ENCODE measurements at places on chromosomes 16 and 17.

DNA sequence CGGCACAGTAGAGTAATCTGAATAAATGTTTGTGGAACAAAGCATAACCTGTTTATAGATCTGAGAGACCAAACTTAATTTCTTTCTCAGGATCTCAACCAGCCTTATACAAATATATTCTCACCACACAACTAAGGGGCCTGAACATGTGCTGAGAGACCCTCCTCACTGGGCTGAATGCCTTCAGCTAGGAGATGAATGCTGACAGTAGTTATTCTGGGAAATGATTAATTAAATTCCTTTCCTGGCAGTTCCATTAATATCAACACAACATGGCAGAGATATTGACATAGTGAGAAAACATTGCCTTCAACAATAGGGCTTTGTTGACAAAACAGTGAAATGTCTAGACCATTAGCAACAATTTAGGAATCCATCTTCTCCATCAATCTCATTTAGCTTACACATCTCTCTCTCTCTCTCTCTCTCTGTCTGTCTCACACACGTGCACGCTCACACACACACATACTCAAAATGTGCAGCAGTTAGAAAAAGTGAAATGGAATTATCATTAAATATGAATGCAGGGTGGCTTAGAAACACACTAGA lies 780.8 kb upstream of the CDH8 start:
- no peak for DNase-seq

DNA sequence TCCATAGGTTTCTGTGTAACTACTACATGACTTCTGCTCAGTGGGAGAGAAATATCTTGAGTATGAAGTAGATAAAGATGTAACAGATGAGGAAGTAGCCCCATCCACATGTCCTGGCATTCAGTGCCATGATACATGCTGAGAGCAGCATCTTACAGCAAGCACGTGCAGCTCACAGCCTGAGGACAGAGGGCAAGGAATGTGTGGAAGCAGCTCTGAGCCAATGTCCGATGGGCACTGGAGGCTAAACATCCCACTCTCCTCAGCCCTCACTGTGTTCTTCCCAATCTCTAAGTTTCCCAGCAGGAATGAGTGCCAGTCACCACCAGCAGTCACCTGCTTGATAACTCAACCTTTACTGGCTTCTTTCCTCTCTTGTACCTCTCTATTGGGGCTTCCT lies 40.4 kb downstream of the CFDP1 start:
- no peak for DNase-seq

GRCh38 chr17:10295728-10296343 lies 77.0 kb downstream of the MYH13 start:
- DNase-seq: peak; percentile 60

DNA sequence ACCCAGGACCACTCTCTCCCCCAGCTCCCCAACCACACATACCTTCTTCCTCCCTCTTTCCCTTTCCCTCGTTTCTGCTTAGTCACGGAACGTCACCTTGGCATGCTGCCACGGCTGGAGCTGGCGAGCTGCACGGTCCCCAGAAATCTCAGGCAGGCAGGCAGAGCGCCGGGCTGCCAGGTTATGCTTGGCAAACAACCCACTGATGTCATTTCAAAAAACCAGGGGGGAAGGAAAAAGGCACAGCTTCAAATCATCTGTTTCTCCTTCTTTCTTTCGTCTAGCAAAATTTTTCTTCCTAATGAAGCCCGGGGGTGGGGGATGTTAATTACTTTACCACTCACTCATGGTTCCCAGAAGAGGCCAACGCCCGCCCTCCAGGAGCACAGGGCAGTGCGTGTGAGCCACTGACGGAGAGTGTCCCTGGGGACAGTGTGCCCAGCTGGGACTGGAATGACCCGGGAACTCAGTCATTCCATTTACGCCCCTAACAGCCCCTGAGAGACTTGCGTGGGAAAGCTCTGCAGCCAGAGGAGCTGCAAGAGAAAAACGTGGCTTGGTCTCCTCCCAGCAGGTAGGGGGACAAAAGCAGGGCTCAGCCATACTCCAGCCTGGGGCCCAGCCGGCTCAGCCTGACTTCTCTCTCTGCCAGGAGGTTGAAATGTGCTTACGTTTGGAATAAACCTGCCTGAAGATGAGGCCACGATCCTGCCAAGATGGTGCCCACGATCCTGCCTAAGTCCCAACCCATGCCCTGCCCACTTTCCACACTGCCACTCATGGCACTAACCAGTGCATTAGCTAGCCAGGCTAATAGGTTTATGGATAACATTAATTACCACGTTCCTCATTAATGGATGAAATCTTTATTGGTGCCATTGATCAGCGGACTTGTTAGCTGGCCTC lies 198.9 kb downstream of the ZFHX3 start:
- DNase-seq: peak; percentile 90

DNA sequence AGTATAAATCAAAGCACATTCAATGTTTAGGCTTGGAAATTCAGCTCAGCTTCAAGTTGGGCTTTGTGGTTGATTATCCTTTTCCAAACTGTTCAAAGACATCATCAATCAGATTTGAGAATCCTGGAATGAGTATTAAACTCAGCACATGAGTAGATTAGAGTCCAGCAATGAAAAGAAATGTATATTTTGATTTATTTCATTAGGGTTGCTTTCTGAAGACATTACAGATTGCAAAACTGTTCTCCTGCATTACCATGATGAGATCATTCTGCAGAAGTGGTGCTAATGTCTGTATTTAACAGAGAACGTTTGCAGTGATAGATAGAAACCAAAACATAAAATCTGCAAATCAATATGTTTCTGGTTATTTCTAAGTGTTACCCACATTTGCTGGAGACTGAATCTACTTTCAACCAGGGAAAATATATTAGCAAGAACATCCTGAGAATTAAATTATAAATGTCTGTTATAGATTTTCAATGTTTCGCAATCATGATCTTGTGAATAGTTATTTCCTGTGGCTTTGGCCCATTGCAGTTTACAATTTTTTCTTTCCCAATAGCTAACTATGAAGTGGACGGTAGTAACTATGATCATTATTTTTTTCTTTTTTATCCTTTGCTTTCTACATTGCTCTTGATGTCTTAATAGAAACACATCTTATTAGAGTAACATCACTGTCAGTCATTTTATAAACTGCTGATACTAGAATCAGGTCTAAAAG lies 1125.7 kb upstream of the GOT2 start:
- no peak for DNase-seq

DNA sequence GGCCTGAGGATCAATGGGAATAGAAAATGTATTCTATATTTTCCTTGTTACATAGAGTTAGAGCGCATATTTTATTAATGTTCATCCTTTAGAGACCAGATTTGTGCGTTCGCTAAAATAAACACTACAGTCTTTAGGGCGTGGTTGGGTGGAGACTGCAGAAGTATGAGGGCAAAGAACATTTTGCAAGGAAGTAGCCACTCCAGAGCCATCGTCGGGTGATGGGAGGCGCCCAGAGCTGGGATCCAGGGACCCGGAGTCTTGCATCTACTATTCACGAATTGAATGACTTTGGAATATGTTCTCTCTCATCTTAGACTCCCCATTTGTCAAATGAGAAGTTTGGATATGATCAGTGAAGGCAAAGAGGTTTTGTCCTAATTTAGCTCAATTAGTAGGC lies 154.2 kb upstream of the IRX6 start:
- DNase-seq: no peak

DNA sequence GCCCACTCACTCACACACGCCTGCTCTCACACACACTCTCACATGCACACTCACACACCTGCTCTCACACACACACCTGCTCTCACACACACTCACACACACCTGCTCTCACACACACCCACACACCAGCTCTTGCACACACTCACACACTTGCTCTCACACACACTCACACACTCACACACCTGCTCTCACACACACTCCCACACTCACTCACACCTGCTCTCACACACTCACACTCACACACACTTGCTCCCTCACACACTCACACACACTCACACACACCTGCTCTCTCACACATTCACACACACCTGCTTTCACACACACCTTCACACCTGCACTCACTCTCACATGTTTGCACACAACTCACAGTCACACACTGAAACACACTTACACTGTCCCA lies 4.0 kb downstream of the CD300H start:
- no peak for DNase-seq

- DNase-seq: no peak
Observed at GRCh38 chr16:7423434-7424044, 90.9 kb downstream of the RBFOX1 start.

DNA sequence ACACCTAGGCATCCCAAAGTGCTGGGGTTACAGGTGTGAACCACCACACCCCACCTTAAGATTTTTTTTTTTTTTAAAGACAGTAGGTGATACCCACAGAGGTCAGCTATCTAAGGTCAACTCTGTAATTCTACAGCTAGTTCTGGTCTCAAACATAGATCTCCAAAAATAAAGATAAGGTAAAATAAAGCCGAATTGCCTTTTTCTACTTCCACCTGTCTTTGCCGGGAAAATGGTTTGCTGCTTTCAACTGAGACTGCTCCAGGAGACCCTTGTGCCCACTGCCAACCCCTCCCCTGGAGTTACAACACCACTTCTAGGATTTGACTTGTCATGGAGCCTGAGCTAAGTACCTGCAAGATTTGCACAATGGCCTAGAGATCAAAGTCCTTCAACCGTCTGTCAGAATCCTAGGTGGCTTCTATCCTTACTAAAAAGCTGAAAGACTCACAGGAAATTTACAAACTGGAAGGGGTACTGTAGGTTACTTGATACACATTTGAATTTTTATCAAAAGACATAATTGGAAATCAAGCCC lies 4.7 kb upstream of the CNOT1 start:
- no peak for DNase-seq

DNA sequence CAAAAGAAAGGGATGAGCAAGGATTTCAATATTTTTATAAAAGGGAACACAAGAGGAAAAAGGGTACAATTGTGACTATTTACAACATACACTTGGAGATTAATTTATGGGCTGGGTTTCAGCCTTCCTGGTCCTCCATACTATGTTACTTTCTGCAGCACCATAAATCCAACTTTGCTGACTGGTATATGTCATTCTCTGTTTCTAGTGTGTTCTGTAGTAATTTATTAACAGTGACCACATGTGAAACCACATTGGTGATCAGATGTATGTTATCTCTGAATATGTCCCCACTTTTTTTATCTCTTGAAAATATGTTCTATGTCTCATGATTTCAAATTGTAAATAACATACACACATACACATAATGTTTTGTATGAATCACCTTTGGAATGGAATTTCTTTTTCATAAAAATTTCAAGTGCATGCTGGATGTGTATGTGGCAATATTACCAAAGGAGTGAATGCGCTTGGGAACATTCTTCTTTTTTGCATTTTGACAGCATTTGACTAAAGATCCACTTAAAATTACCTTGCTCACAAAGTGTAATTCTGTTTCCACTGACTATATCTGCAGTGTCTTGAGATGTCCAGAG lies 2.9 kb upstream of the LYRM9 start:
- DNase-seq: no peak

DNA sequence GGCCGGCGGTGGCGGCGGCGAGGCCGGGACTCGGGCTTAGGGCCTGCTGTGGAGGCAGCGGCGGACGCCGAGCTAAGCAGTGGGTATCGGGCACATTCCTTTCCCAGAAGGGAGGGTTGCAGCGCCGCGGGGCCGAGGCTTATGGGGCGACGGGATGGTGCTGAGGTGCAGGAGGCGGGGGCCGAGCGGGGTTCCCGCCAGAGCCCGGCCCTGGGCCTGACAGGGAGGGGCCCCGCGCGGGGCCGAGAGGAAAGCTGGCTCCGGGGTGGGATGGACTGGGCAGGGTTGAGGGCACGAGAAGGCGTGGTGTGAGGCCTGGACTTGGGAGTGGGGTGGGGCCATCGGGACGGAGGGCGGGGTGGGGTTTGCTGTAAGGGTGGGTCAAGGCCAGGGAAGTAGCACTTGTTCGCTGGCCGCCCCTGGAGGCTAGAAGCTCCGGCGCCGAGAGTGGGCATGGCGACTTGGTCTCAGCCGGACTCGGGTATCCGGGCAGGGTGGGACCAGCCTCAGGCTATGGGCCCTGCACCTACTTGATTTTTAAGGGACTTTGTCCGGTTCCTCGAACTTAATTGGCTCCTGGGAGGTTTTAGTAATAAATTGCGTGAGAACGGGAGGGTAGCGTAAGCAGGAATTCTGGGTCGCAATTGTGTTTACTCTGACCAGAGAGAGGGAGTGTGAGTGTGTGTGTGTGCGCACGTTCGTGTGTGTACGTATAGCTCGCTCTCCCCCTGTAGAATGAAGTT lies 396 bp downstream of the NFE2L1 start:
- peak; percentile 80 for DNase-seq

GRCh38 chr17:33650304-33650703 lies 357.2 kb upstream of the ASIC2 start:
- no peak for DNase-seq

DNA sequence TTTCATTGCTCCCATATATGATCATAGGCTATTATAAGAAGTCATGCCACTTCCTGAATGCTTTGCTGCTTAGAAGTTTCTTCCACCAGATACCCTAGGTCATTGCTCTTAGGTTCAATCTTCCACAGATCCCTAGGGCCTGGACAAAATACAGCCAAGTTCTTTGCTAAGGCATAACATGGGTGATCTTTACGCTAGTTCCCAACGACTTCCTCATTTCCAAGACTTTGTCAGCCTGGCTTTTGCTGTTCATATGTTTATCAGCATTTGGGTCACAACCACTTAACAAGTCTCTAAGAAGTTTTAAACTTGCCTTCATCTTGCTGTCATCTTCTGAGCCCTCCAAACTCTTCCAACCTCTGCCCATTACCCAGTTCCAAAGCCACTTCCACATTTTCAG lies 20.1 kb upstream of the DLX3 start:
- no peak for DNase-seq

GRCh38 chr17:30922235-30923030 lies 688 bp downstream of the ADAP2 start:
- DNase-seq: no peak

GRCh38 chr16:8886593-8887430 lies 4.7 kb downstream of the LITAFD start:
- no peak for DNase-seq

DNA sequence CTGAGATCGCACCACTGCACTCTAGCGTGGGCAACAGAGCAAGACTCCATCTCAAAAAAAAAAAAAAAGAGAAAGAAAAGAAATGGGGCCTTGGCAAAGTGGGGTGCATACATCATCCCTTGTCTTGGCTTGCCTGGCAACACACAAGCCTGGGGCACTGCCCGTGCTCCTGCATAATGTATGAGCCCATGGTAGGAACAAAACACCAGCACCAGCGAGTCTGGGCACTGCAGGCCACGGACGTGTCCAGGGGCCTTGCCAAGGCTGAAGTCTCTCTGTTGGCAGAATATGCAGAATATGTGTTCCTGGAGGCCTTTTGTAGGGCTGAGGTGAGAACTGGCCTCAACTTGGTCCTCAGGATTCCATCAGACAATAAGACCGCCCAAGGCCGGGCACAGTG lies 15.7 kb upstream of the ALDOA start:
- DNase-seq: no peak

GRCh38 chr16:4455081-4455480 lies 19.3 kb downstream of the NMRAL1 start:
- DNase-seq: no peak

Measured in HFFc6 (cell line).